ENCODE measurements at places on chromosomes 2 and 18.

- no peak for DNase-seq
These were observed 22.0 kb downstream of the AP1S3 start for GRCh38 chr2:223815186-223815883.

DNA sequence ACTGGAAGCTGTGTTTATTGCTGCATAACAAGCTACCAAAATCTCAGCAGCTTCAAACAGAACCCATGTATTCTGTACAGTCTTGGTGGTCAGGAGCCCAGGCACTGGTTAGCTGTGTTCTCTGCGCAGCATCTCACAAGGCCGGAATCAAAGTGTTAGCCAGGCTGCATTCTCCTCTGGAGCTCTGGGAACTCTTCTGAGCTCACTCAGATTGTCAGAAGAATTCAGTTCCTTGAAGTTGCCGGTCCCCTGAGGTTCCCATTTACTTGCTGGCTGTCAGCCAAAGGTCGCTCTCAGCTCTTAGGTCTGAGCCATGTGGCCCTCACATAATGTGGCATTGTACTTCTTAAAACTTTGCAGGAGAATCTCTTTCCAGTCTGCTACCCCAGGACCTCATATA is 123.6 kb upstream of the SMIM21 start:
- no peak for DNase-seq

GRCh38 chr2:127565261-127566138 is 30.0 kb downstream of the MYO7B start:
- DNase-seq, result peak; percentile 7

DNA sequence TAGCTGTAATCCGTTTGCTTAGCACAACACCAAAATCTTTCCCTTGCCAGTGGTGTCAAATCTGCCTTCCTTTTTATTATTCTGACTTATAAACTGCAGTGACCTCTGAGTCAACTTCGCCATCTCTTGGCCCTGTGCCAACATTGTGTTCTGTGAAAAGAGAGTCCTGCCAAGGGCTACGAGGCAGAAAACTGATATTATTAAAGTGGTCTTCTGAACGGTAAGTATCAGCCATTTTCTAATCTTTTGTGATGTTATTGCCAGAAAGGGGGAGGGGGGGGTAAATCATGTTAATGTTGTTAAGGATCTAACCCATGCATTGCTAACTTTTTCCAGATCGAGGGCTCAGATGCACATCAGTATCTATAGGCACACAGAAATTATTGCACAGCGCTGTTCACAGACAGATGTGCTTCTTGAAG is 121.5 kb upstream of the LTBP1 start:
- DNase-seq, result no peak

DNA sequence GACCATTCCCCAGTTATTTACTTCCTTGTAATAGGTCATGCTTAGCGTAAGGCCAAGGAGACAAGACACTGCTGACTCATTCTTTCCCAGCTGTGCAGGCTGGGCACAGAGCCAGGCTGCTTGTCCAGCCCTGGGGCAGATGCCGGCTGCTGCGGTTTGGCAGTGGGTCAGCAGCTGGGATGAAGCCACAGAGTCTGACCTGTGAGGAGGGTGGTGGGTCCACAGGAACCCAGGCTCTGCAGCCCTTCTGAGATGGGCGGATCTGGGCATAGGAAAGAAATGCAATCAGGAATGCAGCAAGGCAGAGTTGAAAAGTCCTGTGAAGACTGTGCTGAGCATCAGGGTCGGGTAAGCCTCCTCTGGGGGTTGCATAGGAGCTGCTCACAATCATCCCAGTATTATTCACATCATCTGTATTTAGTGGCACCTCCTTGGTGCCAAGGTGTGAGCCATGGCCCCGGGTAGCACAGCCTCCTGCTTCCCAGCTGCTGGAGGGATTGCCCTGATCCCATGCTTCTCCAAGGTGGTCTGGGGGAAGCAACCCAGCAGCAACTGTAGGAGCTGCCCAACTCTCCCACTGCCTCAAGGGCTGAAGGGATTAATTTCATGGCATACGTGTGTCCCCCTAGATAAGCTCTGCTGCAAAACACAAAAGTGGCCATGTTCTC is 139.0 kb downstream of the DDX1 start:
- DNase-seq, result no peak

- DNase-seq, result no peak
These were observed 391.1 kb upstream of the MEX3C start for GRCh38 chr18:51588616-51589015.

DNA sequence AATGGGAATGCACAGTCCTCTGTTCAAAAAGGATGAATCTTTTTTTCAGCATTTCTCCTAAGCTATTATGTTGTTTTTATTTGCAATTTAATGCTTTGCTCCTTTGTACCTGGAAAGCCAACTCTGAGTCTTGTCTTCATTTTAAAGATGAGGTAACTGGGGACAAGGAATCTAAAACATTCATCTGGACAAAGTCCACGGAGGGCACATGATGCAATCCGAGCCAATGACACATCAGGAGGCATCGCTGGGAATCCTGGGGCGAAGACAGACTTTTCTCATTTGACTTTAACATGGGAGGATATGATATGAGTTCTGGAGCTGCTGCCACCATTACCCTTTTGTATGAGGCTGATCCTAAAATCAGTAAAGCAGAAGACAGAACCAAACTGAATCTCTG is 116.5 kb upstream of the REG3G start:
- DNase-seq, result no peak

- DNase-seq, result no peak
These were observed 80.9 kb downstream of the TSHZ1 start for GRCh38 chr18:75291460-75291859.

DNA sequence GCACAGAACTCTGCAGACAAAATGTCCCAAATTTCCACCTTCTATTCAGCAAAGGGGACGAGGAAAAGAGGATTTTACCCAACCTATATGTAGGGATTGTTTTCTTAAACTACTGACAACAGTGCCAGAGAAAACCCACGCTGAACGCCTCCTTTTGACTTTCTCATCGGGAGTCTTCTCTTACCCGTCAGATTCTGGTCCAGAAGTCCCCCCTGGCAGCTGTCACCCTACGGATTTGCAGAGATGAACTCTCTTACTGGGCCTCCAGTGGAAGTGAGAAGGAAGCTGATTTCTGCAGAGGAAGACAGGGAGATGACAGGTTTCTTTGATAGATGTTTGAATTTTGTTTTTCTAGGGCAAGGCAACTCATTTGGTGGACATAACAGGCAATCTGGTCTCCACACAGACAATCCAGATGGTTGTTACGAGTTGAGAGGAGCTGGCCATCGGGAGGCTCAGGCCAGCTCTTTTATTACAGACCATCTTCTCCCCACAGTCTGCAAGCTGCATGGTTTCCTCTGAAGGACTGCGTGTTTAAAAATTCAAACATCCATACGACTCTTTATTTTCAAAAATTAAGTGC is 804.3 kb downstream of the RNF144A start:
- no peak for DNase-seq

DNA sequence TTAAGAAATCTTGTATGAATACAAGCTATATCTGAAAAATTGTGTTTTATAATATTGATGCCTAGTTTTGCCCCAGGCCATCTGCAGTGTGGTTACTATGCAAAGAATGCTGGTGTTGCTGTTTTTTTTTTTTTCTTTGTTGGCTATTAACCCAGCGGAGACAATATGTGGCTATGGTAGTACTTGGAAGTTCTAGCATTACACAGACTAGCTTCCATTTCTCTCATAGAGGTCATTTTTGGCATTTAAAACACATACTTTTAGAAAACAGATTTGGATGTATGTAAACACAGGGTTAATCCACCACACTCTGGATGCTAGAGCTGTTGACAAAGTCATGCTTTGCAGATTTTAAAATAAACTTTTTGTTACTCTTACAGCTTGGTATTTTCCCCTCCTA is 209.8 kb downstream of the NEDD4L start:
- no peak for DNase-seq

DNA sequence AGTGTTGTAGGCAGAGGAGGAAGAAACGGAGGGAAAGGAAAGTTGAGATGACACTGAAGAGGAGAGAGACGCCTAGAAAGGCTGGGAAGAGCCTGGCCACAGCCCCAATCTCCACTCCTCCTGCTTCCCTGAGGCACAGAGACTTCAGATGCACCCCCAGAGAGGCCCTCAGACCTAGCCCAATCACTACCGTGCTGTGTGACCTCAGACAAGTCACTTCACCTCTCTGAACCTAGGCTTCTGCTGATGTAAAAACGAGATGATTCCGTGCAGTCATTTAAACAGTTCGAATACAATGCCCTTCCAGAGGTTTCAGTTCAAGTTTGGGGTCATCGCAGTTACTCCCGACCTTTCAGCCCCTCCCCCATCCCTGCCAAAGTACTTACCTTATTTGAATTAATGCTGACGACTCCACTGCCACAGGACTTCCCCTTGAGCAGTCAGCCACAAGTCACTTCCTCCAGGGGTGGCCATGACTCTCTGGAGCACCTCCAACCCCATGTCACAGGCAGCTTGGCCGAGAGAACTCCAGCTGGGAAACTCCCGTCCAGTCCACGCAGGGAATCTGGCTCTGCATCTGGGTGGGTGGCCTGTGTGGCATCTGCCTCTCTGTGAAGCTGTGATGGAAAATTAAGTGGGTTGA is 105.2 kb upstream of the ID2 start:
- DNase-seq, result peak; percentile 53

DNA sequence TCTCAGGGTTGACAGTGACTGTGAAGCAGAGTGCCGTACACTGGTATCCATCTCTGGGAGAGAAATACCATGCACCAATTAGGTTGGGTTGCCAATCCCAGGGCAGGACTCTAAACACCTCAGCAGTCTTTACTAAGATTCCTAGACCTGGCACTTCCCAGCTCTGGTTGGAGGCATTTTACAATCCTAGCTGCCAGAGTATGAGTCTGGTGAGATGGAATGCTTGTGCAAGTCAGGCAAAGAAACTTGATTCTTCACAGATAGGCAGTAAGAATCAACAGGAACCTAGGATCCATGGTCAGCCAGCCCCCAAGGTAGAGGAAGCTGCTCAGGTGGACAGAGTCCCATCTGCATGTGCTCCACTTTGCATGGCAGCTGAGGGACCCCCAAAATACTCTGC is 6.0 kb upstream of the UGT1A5 start:
- no peak for DNase-seq

- no peak for DNase-seq
These were observed 214.3 kb downstream of the FAM210A start for GRCh38 chr18:13511961-13512577.

- no peak for DNase-seq
These were observed 19.5 kb upstream of the REG3A start for GRCh38 chr2:79179036-79179435.

GRCh38 chr2:8378016-8378810 is 303.6 kb upstream of the ID2 start:
- no peak for DNase-seq

DNA sequence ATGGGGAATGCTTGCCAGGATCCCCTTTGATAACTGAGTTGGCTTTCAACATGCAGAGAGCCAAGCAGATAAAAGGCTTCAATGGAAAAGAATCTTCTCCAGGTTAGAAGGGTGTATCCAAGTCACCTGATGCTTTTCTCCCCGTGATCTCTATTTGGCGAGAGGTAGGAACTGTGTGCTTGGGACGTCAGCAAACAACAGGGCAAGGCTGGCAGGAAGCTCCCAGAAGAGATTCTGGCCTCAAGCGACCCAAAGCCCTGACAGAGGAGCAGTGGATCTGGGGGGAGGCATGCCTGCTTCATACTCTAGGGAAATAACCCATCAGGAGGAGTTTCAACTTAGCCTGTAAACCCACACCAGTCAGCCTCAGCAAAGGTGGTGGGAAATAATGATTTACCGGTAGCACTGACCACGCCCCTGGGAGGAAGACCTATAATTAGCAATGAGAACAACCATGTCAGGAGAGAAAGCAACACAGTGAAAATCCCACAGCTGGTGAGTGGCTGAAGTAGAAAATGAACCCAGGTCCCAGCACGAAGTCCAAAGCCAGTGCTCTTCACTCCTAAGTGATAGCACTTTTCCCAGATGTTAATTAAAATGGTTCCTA is 76.3 kb upstream of the SEC11C start:
- no peak for DNase-seq

- no peak for DNase-seq
These were observed 5.4 kb downstream of the IRS1 start for GRCh38 chr2:226794196-226794661.

DNA sequence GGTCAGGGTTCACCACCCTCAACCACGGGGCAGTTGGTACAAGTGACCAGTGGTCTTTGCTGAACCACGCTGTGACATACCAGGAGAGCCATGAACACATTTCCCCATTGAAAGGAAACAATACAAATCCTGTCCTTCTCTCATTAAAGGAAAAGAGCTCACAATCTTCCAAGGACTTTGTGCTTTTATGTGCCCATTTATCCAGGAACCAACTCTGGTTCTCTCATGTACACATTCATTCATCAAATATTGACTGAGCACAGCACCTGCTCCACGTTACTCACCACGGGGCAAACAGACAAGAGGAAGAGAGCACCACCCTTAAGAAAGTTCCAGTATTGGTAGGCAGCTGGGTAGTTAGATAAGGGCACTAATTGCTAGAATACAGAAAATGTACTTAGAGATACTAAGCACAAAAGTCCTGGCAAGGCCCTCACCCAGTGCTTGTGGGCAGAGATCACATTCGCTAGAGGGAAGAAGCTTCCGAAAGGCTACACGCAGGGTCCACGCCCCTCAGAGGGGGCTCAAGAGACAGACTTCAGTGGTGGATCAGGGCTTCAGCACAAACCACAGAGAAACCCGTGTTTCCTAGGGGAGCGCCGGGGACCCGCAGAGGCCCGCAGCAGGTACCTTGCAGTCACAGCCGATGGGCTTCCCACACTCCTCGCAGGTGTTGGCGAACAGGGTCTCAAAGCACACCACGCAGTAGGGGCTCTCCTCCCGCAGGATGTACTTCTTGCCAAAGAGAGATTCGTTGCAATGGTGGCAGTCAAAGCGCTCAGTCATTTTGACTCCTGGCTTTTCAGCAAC is 12.9 kb downstream of the FHL2 start:
- no peak for DNase-seq

GRCh38 chr18:8139127-8139527 is 470.1 kb upstream of the RAB12 start:
- DNase-seq, result no peak

DNA sequence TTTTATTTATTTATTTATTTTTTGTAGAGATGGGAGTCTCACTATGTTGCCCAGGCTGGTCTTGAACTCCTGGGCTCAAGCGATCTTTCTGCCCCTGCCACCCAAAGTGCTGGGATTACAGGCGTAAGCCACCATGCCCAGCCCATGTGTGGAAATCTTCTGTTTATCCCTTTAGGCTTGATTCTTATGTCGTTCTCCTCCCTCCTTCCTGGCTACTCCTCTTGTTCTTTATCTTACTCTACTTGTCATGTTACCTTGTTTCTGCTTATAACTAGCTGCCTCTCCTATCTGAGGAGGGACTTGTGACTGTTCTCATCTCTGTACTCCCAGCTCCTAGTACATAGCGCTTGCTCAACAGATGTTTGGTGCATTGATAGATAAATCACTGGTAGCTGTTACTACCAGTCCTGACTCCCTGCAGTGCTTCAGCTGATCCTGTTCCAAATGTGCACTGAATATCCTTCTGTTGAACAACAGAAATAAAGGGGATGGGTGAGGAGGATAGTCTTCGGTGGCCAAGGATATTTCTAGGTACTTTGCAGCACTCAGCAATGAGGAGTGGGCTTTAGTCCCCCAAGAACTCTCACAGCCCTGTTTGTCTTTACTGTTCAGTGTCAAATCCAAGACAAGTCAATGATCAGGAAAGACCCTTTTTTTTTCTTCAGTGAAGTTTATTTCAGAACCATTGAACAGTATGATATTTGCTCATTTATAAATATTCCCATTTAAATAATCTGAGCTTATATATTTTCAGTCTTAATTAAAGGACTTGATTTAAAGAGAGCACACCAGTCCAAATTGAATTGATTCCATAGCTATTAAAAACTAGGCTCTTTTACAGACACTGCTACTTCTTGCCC is 7.2 kb downstream of the IL1B start:
- no peak for DNase-seq

- DNase-seq, result no peak
These were observed 18.0 kb upstream of the HK2 start for GRCh38 chr2:74815941-74816340.

- DNase-seq, result no peak
These were observed 5.6 kb upstream of the ASB1 start for GRCh38 chr2:238420878-238421694.

Measured in stimulated activated CD4-positive, alpha-beta T cell treated with anti-CD3 and anti-CD28 coated beads, Interleukin-2, amount 100 ng/mL, for 24 hours (primary cell).